ENCODE measurements at places on chromosomes 12 and 14.

DNA sequence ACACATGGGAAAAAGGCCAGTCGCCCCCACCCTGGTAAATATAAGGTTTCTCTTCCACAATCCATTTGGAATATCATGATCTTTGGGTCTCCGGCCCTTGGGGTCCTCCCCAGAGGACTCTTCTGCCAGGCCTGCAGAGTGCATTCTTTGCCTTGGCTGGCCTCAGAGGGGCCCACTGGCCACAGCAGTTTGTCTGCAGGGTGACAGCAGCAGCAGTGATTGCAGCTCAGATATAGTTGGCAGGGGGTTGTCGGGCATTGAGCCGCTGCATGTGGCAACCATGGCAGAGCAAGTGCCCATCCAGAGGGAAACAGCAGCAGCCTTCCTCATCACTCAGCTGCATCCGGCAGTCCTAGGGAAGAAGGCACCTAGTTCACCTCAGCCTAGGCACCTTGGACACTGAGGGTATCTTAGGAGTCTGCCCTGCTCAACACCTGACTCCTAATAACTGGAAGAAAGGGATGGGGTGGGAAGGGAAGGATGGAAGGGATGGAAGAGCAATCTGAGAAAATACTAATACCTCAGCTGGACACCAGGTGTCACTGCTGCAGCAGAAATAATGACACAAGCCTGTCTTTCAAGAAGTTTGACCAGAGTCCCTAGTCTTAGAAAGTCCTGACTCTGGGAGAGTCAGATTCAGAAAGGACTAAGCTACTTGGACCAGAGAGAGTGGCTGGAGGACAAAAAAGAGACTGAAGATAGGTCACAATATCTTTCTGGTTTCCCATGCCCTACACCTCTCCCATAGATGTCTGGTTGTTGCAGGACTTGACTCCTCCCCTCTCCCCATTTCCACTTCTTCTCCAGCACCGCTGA, 8.9 kb downstream of the AJUBA start:
- peak; percentile 59 for DNase-seq

- DNase-seq, result no peak
Observed at GRCh38 chr12:54376596-54376995, 7.9 kb downstream of the ZNF385A start.

DNA sequence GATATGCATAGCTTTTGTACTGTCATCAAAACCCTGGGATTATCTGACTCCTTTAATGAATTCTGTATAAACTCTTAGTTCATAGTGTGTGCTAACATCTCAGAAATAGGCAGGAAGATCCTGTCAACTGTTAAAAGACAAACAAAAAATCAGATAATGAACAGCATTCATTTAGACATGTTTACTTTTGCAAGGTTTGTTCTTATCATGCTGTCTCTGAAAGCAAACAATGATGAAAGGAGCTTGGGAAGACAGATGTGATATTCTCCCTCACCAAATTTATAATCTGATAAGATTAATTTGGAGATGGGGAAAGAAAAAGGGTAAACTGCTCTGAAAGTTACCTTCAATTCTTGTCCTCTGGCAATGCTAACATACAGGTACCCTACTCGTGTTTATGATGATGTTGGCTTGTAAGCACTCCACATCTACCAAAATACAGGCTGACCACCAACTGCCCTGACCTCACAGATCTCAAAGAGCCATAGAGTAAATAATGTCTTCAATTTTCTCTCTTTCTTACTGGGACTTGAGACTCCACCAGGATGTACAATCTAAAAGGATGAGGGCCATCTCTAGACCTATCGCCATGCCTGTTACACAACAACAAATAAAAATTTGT, 233.8 kb downstream of the SSPN start:
- DNase-seq, result no peak

DNA sequence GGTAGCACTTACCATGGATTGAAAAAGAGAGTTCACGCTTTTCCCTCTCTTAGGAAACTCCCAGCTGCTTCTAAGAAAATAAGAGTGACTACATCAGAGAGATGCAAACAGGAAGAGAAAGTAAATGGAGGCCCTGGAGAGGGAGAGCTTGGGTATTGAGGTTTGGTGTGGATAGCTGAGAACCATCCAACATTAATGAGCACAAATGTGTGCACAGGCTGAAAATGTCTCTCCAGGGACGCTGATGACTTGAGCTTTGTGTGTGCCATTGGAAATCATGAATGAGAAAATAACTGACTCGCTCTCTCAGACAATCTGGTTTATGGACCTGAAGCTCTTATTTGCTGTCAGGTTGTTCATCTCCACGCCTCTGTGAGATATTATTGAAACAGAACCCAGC, 318.8 kb downstream of the NRXN3 start:
- no peak for DNase-seq

GRCh38 chr12:2317772-2318171, 265.0 kb downstream of the CACNA1C start:
- DNase-seq, result no peak

GRCh38 chr14:23137813-23138535, 18.9 kb upstream of the CEBPE start:
- no peak for DNase-seq

- DNase-seq, result no peak
Observed at GRCh38 chr14:79740066-79740601, 471.2 kb downstream of the DIO2 start.

DNA sequence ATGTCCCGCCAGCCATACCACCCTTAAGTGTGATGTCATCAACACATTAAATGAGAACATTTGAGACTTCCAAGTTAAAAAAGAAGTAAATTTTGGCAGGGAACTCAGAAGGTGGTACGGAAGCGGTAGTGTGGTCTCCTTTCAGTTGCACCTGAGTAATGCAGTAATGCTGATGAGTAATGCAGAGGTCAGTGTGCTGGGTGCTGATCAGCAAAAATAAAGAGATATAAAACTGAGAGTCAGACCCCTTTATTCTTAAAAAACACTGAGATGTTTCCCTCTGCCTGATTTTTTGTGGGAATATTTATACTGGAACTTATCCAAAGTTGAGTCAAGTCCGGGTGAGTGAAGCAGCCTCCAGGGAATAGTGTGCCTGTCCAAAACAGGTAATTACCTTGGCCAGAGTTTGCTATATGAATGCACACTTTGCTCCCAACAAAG, 370.6 kb upstream of the PRICKLE1 start:
- no peak for DNase-seq

All from hematopoietic multipotent progenitor cell treated with erythropoietin and hydrocortisone succinate and interleukin-3 and kit ligand, for 15 days (in vitro differentiated cells).